Left renal pelvis (tissue), 4 donors: ENCODE measurements at places on chromosomes 12 and 14.

- no peak for DNase-seq
Observed at GRCh38 chr12:127485528-127485927, 781.4 kb upstream of the TMEM132C start.

GRCh38 chr12:82714427-82714826 is 27.7 kb downstream of the TMTC2 start:
- no peak for DNase-seq

DNA sequence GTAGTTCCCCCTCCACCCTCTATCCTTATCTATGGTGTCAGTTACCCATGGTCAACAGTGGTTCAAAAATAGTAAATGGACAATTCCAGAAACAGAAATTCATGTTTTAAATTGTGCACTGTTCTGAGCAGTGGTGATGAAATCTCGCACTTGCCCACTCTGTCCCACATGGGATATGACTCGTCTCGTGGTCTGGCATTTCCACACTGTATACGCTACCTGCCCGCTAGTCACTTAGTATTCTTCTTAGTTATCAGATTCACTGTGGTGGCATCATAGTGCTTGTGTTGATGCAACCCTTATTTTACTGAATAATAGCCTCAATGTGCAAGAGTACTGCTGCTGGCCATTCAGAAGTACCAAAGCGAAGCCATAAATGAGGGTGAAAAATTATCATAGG is 507.0 kb downstream of the SNAPC1 start:
- DNase-seq = no peak

DNA sequence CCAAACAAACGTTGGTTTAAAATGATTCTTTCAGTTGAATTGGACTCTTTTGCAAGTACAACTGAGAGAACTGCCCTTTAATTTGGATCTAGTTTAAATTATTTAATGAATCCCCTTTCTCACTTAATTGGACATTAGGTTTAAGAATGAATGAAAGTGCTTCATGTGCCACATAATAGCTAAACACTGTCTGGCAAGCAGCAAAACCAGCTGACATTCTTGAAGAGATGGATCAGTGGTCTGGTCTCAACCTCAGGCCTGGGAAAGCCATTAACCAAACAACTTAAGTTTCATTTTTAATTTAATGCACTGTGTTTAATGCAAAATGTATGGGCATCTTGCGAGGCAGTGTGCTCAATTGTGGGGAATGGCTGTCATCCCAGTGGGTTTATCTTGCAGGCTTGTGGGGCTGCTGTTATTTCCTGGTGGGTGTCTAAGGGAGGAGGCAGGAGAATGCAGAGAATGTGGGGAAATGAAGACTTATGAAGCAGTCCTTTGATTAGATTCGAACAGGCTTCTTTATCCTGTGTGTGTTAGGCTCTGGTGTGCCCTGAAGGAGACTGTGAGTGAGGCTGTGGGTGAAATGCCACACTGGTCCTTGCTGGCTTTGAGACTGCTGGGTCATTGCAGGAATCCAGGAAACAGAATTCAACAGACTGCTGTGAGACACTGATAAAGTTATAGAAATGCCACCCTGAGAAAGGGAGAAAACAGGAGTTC is 144.1 kb upstream of the PELI2 start:
- DNase-seq = no peak

DNA sequence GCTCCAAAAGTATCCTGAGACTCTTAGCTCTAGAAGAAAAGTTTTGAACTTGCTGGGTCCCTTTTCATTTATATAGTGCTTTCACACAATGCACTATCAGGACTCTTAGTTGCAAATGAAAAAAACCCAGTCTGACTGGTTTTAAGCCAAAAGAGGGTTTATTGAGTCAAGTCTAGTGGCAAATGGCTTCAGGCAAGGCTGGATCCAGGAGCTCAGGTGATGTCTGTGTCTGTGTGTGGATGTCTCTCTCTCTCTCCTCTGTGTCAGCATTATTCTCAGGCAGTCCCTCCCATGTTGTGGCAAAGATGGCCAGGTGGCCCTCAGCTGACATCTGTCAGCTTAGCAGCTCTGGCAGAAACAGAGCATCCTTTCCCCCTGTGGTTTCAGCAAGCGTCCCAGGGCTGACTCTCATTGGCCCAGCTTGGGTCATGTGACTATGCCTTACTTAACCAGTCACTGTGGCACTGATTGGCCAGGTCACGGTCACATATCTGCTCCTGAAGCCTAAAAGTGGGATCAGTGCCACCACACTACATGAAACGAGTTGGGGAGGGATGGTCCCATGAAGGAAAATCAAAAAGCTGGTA is 6.2 kb downstream of the TMEM120B start:
- no peak for DNase-seq

GRCh38 chr12:55929306-55929791 is 1.6 kb upstream of the DGKA start:
- no peak for DNase-seq
